ENCODE measurements at places on chromosomes 16 and 17. TPM values are rescaled to one million over a fixed set of nuclear protein-coding genes. Genes with fewer than 3 reads are reported as not detected.

PRR29 gene
- total RNA-seq: 2.4 TPM

CLEC10A gene
- not detected for total RNA-seq

- no peak for DNase-seq
Observed at GRCh38 chr17:79618383-79619067, 7.7 kb upstream of the RBFOX3 start.

GRCh38 chr17:57782062-57782490 lies 37.0 kb upstream of the CCDC182 start:
- DNase-seq: no peak

GRCh38 chr16:56580391-56581048 lies 8.8 kb upstream of the MT3 start:
- DNase-seq: no peak

PDILT gene
- not detected for total RNA-seq

DNA sequence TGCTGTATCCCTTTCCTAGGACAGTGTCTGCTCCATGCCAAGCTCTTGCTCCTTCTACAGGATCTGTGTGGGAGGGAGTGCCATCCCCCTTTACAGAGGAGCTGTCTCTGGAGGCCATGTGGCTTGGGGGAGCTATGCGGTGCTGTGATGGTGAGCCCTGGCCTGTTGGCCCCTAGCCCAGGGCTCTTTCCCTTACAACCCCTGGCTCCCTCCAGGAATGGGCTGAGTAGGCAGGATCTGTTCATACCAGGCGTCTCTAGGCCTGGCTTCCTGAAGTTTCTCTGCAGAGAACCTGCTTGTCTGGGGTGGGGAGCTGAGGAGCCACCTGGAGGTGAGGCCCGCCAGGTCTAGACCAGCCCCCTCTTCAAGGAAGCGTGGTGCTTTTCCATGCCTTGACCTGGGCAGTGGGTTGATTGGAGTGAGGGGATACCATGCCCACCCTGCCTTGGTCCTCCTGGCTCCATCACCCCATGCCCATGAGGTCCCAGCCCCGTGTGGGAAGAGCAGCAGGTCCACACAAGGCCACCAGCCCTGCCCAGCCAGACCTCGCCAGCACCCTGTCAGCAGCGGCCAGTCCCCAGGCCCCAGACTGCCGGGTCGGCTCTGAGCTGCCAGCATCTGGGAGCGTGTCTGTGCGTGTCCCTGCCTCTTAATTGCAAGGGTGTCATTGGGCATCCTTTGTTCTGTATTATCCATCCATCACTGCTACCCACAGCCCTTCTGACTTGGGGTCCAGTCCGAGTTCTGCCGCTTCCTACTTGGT lies 14.7 kb downstream of the LLGL2 start:
- DNase-seq: no peak
